ENCODE measurements at places on chromosomes 7 and 10.

DNA sequence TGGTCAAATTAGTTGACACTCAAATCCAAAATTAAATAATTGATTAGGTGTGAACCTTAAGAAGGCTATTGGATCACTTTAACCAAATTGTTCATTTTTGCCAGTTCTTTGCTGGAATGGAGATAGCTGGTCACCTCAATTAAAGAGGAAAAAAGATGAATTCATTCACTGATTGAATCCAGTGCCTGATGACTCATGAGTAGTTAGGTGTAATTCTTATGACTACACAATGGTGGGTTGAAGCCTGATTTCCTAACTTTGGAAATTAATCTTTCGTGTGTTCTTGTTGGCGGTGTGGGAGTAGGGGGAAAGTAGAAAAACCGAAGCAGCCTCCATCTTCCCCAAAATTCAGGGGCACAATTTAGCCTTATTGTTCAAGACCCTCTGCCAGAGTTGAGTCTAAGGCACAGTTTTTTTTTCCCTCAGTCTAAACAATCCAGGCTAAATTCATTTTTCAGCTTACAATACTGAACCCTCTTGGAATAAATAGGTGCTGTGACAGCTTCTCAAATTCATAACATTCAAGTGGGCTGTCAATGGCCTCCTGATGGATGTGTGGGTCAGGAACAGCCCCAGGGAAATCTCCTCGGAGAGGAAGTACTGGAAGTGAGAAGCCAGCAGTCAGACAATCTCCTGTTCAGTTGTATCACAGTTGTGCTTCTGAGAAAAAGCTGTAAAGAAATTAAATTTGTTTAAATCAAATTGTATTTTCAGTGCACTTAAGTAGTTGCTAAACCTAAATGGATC, 356.6 kb downstream of the BBS9 start:
- DNase-seq, result no peak

DNA sequence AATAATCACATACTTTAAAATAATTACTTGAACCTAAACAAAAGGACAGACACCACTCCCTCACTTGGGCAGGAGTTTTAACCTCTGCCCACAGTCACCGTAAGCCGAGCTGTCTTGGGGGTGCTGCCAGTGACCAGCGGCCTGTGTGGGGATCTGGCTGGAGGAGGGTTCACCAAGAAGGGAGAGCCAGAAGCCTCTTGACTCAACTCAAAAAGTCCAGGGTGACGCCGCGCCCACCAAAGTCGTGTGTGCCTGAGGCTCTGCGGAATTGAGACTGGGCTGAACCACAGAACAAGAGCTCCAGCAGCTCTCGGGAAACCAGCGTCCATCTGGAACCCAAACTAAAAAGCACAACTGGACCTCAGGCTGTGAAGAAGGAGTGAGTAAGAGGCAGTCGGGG, 35.8 kb downstream of the ZFAND2A start:
- no peak for DNase-seq

DNA sequence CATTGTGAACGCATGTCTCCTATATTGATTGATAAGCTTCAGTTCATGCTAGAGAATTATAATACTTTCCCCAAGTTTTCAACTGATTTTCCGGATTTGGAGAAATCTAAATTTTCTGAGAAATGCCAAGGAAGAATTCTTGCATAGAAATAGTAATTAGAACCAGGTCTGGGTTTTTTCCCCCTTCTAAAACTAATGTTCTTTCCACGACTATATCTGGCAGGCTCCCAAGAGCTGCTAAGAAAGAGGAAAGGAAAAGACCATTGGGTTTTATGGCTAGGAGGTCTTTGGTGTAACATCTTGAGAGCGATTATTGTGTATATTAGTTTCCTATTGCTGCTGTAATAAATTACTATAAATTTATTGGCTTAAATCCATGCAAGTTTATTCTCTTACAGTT, 71.8 kb upstream of the CACNB2 start:
- no peak for DNase-seq

GRCh38 chr7:88460650-88461049, 154.0 kb upstream of the STEAP4 start:
- DNase-seq, result no peak

- no peak for DNase-seq
Measured at GRCh38 chr10:53209944-53210611, 437.5 kb upstream of the MBL2 start.

DNA sequence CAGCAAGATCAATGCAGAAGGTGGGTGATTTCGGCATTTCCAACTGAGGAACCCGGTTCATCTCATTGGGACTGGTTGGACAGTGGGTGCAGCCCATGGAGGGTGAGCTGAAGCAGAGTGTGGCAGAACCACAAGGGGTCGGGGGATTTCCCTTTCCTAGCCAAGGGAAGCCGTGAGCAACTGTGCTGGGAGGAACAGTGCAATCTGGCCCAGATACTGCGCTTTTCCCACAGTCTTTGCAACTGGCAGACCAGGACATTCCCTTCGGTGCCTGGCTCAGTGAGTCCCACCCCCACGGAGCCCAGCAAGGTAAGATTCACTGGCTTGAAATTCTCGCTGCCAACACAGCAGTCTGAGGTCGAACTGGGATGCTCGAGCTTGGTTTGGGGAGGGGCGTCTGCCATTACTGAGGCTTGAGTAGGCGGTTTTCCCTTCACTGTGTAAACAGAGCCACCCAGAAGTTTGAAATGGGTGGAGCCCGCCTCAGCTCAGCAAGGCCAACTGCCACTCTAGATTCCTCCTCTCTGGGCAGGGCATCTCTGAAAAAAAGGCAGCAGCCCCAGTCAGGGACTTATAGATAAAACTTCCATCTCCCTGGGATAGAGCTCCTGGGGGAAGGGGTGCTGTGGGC, 58.6 kb upstream of the SLC26A5 start:
- no peak for DNase-seq

- no peak for DNase-seq
Measured at GRCh38 chr10:126170371-126170770, 217.9 kb downstream of the ADAM12 start.

Measured in stimulated activated CD4-positive, alpha-beta T cell treated with anti-CD3 and anti-CD28 coated beads, Interleukin-2, amount 100 ng/mL, for 4 hours (primary cell).